Foreskin keratinocyte (primary cell): ENCODE measurements at places on chromosomes 1 and 21. TPM values are rescaled to one million over a fixed set of nuclear protein-coding genes. Genes with fewer than 3 reads are reported as not detected.

- DNase-seq: no peak
Observed at GRCh38 chr1:84353695-84354094, 44.6 kb upstream of the DNASE2B start.

DNA sequence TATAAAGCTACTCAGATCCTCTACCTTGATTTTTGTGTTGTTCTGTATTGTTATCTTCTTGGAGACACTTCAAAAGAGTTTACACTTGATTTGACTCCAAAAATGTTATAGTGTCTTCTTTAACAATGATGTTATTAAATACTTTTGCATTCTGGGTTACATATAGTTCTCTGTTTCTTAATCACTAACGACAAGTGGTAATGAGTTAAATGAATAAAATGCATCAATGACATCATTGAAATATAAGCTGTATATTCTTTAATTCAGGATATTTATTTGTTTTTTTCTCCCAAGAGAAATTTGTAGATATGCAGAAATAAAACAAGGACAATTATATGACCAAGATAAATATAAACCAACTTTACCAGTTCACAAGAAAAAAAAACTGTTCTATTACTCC lies 7.2 kb upstream of the CFHR5 start:
- no peak for DNase-seq

GRCh38 chr21:44949161-44949778 lies 9.4 kb downstream of the SLX9 start:
- no peak for DNase-seq

- no peak for DNase-seq
Observed at GRCh38 chr1:116232989-116233514, 121.9 kb downstream of the MAB21L3 start.

DNA sequence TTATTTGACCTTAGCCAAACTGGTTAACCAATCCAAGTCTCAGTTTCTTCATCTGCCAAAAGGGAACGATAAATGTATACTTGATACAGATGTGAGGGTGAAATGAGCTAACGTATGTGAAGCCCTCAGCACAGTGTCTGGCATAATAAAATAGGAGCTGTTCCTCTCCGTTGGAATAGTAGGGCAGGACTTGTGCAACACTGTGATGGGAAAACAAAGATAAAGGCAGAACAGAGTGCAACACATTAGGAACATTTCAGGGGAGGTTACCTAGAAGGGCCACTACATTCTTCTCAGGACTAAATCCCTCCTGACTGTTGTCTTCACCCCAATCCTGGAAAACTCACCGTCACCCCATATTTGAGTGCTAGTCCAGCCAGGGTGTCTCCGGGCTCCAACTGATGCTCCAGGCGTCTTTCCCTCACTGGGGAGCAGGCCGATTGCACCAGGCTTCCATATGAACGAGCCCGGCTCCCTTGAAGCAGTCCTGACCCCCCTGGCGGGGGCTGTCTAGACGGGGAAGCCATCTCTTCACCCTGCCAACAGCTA lies 896 bp downstream of the LYSMD1 start:
- peak; percentile 4 for DNase-seq

The IL22RA1 gene
- 5.6 and 7.0 TPM in 2 replicates for total RNA-seq

DNA sequence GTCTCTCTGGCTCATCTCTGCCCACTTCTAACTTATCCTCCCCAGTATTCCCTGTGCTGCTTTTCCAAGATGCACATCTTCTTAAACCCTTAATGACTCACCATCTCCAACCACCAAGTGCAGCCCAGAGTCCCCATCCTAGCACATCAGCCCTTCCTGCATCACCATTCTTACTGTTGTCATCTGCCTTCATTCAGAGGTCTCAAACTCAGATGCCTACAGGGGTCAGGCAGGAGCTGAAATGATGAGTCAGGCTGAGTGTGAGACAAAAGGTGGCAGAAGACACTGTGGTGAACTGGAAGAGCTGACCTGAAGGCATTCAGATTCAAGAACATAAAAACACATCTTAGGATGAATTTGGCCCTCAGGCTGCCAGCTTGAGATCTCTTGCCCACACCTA lies 34.6 kb downstream of the OLFML2B start:
- DNase-seq: peak; percentile 26

The SEMA6C gene
- total RNA-seq: 0.99 and 1.2 TPM in 2 replicates

The CGN gene
- 3.6 and 4.2 TPM in 2 replicates for total RNA-seq

- peak; percentile 71 for DNase-seq
Observed at GRCh38 chr1:205504311-205505075, at the start of gene CDK18. TSS of gene CDK18 (plus strand) at chr1:205504669. CDS start at chr1:205523168, 18,499 bp downstream.

The LRRC39 gene
- total RNA-seq: 0.11 TPM in 1 of 2 replicates, not detected in the other

- DNase-seq: no peak
Observed at GRCh38 chr1:173479649-173480048, 2.5 kb downstream of the PRDX6 start.

- DNase-seq: no peak
Observed at GRCh38 chr1:109985247-109986053, 885 bp downstream of the AHCYL1 start.

DNA sequence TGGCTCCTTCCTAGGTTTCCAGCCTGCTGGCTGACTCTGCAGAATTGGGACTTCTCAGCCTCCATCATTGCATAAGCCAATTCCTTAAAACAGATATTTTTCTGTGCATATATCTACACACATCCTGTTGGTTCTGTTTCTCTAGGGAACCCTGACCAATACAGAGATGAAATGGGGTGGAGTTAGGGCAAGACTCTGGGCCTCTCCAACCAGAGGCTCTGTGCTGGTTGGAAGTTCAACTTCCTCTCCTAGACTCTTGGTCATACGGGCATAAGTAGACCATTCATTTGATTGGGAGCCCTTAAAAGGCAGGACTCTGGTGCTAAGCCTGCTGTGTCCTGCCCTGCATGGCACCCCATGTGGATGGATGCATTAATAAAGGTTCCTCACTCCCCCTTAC lies 55.0 kb downstream of the CNIH3 start:
- DNase-seq: no peak

GRCh38 chr1:147618077-147618569 lies 52.2 kb downstream of the ACP6 start:
- no peak for DNase-seq
